WTC11 (cell line): ENCODE measurements at places on chromosomes 13 and 19. TPM values are rescaled to one million over a fixed set of nuclear protein-coding genes. Genes with fewer than 3 reads are reported as not detected.

DNA sequence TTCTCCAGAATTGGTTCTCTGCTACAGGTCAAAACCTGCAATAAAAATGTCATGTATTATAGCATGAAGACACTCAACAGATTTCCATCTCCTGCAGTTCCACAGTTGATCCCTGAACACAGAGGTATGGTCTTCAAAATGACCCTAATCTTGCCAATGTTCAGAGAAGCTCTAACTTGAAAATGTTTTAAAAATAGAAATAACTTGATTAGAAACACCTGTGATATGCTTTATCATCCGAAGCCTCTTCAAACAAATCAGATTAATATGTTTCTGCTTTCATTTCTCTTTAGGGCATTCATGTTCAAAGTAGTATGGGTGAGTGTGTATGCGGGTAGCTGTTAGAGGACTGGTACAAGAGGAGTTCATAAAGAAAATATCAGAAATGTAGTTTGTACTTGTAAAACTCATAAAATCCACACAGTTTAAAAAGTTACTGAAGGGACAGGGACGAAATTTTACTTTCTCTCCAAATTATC, 60.4 kb downstream of the KCNRG start:
- H3K4me1 ChIP-seq, result peaks cover 25% of the 10 kb centered on the region
- DNase-seq, result no peak
- H3K27ac ChIP-seq, result no peak overlapping the region
- H3K36me3 ChIP-seq, result no peaks in the 10 kb centered on the region

DNA sequence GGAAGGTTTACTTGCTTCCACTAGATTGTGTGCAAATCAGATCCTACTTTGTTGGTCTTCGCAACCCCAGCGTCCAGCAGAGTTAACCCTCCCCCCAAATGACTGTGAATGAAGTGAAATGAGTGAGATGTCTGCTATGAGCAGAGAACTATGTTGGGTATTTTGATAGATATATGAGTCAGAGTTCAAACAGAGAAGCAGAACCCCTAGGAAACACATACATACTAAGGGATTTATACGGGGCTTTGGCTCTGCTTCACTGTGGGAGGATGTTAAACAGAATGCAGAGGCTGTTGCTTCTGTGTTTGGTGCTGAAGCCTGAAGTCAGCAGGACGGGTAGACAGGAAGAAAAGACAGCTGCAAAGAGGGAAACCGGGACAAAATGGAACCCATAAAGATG, 197.0 kb downstream of the MZT1 start:
- H3K27me3 ChIP-seq, result peaks cover 3% of the 10 kb centered on the region; the same call in 1 of the 2 replicates
- peaks cover 6% of the 10 kb centered on the region; the same call in 1 of the 2 replicates for H3K36me3 ChIP-seq
- no peak overlapping the region for H3K27ac ChIP-seq

ZNF234 gene
- total RNA-seq, result 7.0 to 7.5 TPM (median 7.5 TPM) in 3 replicates

GAPDHS gene
- total RNA-seq, result 0.20 to 0.30 TPM in 2 of 3 replicates, not detected in the other
